ENCODE measurements at places on chromosomes 1 and 21.
A peak's percentile ranks its signal among the peaks of the same experiment; 100 is the strongest.

- peaks cover 4% of the 10 kb centered on the region for H3K4me1 ChIP-seq
- no peak overlapping the region for H3K27ac ChIP-seq
- no peak for DNase-seq
- no peak overlapping the region for H3K4me3 ChIP-seq
- no peaks in the 10 kb centered on the region for H3K36me3 ChIP-seq
Observed at GRCh38 chr1:178962853-178963711, 62.6 kb upstream of the FAM20B start.

DNA sequence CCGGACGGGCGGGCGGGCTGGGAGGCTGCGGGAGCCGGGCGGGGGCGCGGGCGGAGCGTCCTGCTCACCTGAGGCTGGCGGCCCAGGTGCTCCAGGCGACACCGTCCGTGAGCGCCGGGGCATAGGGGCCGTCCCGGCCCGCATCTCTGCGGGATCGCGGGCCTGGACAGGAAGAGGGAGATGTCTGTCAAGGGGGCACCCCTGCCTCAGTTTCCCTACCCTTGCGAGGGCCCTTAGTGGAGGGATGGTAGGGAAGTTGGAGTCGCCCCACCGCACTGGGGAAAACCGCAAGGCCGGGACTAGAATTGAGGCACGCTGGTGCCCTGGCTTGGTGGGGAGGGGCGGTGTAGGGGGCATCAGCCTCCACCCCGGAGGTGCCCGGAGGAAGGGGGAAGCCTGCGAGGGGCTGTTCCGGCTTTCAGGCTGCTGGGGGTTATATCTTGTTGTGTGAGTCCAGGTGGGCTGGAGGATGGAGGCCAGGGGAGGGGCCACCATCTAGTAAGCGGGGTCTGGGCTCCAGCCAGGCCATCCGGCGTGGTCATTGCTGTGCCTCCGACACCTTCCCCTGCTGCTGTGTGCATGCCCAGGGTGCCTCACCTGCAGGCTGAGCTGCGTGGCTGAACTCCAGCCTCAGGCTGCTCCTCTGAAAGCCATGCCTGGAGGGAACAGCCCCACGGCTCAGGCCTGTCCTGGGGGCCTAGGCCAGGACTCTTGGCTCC is 580 bp downstream of the VWA1 start:
- no peaks in the 10 kb centered on the region for H3K36me3 ChIP-seq
- H3K27ac ChIP-seq, result peak overlapping the region; percentile 89
- DNase-seq, result no peak
- H3K27me3 ChIP-seq, result peaks cover 6% of the 10 kb centered on the region
- H3K4me1 ChIP-seq, result peaks cover 77% of the 10 kb centered on the region

DNA sequence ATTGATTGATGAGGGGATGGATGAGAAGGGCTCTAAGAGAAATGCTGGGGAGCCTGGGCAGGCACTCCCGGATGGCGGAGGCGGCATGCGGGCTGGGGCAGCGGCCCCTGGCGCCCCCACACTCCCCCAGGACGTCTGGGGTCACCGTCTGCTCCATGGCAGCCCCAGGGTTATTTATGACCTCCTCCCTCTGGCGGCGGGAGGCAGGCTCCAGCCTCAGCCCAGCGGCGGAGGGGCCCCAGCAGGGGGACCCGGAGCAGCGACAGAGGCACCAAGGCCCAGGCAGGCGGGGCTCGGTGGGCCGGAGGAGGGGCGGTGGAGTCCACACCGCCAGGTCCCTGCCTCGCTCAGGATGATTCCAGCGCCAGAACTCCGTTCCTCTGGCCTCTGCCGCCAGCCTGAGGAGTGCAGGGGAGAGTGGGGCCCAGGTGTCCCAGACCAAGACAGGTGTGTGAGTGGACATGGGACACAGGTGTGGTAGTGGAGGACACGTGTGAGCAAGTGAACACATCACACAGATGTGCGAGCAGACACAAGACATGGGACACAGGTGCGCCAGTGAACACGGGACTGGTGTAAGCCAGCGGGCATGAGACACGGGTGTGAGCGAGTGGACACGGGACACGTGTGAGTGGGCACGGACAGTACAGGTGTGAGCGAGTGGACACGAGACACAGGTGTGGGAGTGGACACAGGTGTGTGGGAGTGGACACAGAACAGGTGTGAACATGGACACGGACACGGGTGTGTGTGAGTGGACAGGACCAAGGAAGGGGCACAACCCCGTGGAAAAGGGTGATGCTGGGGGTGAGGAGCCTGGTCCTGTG is 2.5 kb upstream of the SAMD11 start:
- no peak for DNase-seq
- no peaks in the 10 kb centered on the region for H3K27me3 ChIP-seq
- no peaks in the 10 kb centered on the region for H3K36me3 ChIP-seq
- no peak overlapping the region for H3K4me3 ChIP-seq

DNA sequence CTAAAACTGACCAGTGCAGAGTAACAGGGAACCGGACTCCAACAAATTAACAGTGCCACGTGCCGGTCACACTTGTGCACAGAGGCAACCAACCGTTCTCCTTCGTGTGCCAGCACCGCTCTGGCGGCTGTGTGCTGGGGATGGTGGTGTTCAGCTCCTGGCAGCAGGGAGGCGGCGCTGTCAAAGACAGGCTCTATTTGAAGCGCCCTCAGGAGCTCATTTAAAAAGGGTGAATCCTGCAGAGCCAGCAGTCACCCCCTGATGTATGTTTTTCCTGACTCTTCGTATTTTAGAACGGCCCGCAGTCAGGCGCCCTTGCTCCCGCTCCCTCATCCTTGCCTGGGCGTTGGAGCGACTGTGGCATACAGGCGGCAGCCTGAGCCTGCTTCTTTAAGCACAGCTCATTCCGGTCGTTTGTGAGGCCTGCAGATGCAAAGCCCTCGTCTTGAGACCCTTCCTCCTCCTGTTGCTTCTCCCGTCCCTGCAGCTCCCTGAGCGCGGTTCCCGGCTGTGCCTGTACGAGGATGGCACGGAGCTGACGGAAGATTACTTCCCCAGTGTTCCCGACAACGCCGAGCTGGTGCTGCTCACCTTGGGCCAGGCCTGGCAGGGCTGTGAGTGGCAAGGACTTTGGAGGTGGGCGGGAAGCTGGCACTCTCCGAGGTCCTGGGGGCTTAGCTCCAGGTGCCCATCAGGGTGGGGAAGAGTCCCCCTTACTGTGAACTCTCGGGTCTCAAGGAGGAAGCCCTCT is 1.1 kb downstream of the DFFB start:
- no peak for DNase-seq
- no peaks in the 10 kb centered on the region for H3K27me3 ChIP-seq
- H3K27ac ChIP-seq, result no peak overlapping the region
- peaks cover 42% of the 10 kb centered on the region for H3K4me1 ChIP-seq

- H3K27me3 ChIP-seq, result no peaks in the 10 kb centered on the region
- H3K4me3 ChIP-seq, result no peak overlapping the region
- no peaks in the 10 kb centered on the region for H3K36me3 ChIP-seq
- DNase-seq, result no peak
- H3K4me1 ChIP-seq, result no peaks in the 10 kb centered on the region
Observed at GRCh38 chr1:214566158-214567104, 15.0 kb upstream of the PTPN14 start.

DNA sequence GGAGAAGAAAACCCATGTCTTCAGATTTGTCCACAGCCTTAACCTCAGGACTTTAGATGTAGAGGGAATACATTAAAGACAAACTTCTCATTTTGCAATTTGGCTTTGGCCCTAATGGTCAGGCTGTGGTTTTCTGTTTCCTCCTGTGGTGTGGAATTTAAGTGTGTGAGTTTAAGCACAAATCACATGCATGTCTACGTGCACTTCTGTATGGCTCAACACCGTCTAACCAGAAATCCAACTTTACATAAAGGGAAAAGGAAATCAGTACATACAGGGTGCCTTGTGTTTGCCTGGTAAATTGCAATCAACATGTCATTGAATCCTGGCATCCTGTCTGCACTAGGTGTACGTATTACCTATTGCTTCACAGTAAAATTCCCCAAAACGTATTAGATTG is 1.2 kb upstream of the ZNF124 start:
- no peaks in the 10 kb centered on the region for H3K36me3 ChIP-seq
- H3K4me1 ChIP-seq, result peaks cover 4% of the 10 kb centered on the region
- no peak for DNase-seq
- no peak overlapping the region for H3K27ac ChIP-seq
- no peaks in the 10 kb centered on the region for H3K27me3 ChIP-seq

GRCh38 chr21:32733356-32733755 is 5.5 kb upstream of the SYNJ1 start:
- H3K27ac ChIP-seq, result no peak overlapping the region
- peaks cover 45% of the 10 kb centered on the region for H3K36me3 ChIP-seq
- H3K4me1 ChIP-seq, result no peaks in the 10 kb centered on the region
- no peaks in the 10 kb centered on the region for H3K27me3 ChIP-seq
- no peak for DNase-seq

DNA sequence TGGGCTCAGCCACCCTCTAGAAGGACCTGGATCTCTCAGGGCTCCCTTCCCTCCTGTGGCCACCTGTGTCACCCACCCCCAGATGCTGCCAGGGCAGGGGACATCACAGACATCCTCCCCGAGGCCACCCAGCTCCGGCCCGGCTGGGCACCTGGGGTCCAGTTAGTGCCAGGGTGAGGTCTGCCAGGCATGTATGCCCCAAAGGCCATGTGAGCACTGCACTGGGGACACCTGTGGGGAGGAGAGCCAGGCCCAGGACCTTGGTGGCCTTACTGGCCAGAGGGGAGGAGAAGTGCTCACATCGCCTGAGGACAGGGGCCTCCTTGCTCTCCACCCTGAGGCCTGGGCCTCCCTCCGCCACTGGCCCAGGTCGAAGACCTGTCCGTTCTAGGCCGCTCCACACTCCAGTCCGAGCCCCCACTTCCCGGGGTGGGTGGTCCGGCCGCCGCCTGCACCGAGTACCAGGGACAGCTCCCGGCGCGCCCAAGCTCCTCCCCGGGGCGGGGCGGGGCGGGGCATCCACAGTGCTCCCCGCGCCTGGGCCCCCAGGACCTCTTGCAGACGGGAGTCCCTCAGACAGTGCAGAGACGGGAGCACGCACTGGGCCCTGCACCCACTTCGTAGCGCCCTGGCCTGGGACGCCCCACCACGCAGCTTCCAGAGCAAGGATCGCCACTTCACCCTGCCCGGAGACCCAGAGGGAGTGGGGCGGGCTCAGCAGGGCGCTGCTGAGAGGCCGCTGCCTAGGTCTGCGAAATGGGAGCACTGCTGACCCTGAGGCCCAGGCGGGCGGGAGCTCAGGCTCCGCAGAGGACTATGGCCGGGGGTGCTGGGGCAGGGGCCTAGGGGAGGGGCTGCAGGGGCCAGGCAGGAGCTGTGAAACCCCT is 34.3 kb upstream of the CCDC27 start:
- peaks cover 39% of the 10 kb centered on the region for H3K27me3 ChIP-seq
- H3K27ac ChIP-seq, result no peak overlapping the region
- H3K4me3 ChIP-seq, result no peak overlapping the region
- no peak for DNase-seq
- H3K36me3 ChIP-seq, result no peaks in the 10 kb centered on the region

DNA sequence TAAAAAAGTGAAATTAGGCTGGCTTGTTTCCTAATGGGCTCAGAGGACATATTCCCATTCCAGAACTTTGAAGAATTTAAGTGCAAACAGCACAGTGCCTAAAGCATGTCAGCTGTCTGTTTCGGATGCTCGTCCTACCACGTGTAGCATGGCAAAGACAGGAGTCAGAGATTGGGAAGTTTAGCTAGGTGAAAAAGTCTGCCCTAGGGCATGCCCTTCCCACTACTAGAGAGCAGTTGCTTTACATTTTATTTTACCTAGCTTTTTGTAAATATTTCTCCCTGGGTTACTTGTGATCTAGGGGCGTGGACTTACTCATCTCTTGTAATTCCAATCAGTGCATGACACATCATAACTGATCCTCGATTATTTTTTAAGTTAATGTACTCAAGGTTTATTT is 111.1 kb downstream of the LMO4 start:
- no peaks in the 10 kb centered on the region for H3K36me3 ChIP-seq
- H3K4me1 ChIP-seq, result no peaks in the 10 kb centered on the region
- DNase-seq, result no peak

GRCh38 chr1:158021721-158022120 is 28.3 kb downstream of the KIRREL1 start:
- peak overlapping the region; percentile 97 for H3K27ac ChIP-seq
- H3K36me3 ChIP-seq, result no peaks in the 10 kb centered on the region
- no peak overlapping the region for H3K4me3 ChIP-seq
- peaks cover 92% of the 10 kb centered on the region for H3K4me1 ChIP-seq
- DNase-seq, result no peak

- DNase-seq, result no peak
- H3K36me3 ChIP-seq, result no peaks in the 10 kb centered on the region
- H3K4me3 ChIP-seq, result no peak overlapping the region
Observed at GRCh38 chr1:173920861-173921260, 3.7 kb upstream of the SERPINC1 start.

DNA sequence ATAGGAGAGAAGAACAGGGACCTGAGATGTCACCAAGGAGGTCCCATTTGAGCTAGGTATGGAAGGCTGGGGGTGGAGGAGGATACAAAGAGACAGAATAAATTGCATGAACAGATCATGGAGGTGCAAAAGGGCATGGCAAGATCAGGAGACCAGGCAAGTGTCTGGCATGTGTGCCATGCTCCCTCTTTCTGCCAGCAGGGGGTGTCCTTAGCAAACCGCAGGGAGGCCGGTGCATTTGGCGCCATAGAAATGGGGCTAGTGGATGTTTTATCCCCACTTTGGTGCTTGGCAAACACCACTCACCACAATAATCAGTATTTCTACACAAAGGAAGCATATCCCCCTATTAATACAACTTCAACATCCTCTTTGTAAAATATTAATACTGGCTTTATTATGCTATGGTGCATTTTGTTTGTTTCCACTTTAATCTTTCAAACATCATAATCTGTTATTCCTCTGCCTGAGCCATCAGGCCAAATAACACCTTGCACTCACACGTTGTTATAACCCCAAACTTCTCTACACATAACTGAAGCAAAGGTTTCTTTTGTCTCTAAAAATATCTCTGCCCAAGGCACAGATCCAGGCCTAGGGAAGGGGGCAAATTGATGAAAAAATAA is 25.9 kb downstream of the S100A6 start:
- H3K27me3 ChIP-seq, result no peaks in the 10 kb centered on the region
- no peak overlapping the region for H3K4me3 ChIP-seq
- peaks cover 27% of the 10 kb centered on the region for H3K4me1 ChIP-seq
- DNase-seq, result no peak

DNA sequence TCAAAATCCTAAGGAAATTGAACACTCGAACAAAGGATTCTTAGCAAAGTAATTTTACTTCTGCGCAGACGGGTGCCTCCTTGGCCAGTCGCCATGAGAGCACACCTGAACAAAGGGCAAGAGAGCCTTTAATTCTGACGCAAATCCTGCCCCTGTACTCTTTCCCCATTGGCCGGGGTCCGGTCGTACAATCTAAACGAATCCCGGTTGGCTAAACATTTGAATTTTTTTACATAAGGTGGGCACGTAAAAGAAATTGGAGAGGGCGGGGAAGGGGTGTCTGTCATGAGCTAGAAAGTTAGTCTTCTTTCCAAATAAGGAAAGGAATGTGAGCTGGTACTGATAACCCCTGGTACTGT is 8.2 kb upstream of the IL22RA1 start:
- no peak overlapping the region for H3K27ac ChIP-seq
- H3K27me3 ChIP-seq, result no peaks in the 10 kb centered on the region
- H3K36me3 ChIP-seq, result no peaks in the 10 kb centered on the region
- no peak for DNase-seq

All from tibial nerve (tissue), 4 donors.